Common myeloid progenitor, CD34-positive (primary cell): ENCODE measurements at places on chromosomes 6 and 20.

DNA sequence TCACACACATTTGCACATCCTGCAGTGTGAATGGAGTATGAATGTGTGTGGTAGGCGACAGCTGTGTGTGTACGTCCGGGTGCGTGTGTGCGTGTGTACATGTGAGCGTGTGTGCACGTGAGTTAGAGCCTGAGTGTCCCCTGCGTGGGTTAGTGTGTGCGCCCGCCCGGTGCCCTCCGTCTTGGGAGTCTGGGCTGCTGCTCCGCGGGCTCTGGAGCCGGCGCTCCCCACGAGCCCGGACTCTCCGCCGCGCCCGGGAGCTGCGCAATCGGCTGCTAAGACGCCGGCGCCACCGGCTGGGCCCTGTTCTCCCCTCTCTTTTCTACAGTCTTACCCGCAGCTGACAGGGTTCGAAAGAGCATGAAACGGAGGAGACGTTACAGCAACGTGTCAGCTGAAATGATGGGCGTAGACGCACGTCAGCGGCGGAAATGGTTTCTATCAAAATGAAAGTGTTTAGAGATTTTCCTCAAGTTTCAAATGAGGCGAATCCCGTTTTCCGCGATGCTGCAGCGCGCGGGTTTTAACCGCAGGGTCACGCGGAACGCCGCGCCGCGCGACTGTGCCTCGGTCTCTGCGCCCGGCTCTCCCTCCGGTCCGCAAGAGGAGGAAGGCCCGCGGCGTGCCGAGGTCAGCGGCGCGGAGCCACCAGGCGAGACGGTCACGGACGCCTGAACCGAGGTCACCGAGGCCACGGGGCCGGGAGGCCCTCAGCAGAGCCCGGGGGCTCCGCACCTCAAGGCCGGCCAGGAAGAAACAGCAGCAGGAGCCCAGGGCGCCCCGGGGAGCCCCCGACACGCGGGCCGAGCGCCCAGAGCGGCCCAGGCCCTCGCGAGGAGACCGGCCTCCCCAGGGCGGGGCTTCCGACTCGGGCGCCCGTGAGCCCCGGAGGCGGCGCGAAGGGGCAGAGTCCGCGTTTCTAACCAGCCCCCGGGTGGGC lies 95.3 kb upstream of the BHLHE23 start:
- DNase-seq = peak; percentile 72

GRCh38 chr6:132812756-132813172 lies 1.6 kb upstream of the RPS12 start:
- DNase-seq = no peak

GRCh38 chr6:30691208-30691847 lies 544 bp upstream of the NRM start:
- peak; percentile 23 for DNase-seq

DNA sequence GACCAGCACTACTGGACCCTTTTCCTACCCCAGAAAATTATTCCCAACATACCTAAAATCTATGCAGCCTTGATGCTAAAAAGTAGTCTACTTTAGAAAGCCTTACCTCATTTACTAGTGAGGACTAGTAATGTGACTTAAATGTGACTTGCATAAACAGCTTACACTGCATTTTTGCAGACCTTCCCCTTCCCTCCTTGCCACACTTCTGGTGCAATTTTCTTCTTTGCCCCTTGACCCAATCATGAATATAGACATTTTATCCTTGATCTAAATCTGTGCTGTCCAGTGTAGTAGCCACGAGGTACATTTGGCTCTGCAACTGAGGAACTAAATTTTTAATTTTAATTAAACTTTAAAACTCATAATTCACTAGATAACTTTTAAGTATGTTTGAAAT lies 7.0 kb upstream of the ZKSCAN8 start:
- no peak for DNase-seq

DNA sequence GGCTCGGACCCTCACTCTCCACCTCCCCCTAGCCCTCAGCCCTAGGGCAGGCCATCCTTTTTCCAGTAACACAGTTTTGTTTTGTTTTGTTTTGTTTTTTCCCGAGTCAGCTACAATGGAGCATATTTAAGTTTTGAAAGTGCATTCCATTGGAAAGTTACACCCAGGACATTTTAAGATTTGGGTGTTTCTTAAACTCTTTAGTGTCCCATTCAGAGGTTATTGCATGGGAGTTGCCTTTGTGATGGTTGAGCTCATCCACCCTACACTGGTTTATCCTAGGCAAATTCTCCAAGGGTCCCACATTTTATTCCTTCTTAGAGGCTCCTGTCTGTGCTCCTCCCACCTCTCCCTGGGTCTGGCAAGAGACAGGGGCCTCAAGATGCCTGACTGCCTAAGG lies 58.9 kb downstream of the THBS2 start:
- no peak for DNase-seq

GRCh38 chr6:32517654-32518445 lies 12.2 kb downstream of the HLA-DRB5 start:
- DNase-seq = no peak

GRCh38 chr20:12927489-12927888 lies 81.3 kb upstream of the SPTLC3 start:
- no peak for DNase-seq

DNA sequence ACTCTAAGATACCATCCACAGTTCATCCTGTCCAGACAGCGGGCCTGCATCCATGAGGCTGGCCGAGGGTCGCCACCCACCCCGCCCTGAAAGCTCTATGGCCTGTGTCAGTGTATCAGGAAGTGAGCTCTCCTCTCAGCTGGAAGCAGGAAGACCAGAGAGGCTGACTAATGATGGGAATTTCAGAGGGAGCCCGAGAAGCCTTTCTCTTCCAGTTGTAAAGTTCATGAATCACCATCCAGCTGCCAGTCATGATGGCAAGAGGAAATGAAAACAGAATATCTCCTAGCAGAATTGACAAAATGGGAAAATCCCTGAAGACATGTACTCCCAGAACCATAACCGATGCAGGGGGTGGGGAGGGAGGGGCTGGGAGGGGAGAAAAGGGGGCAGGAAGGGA lies 109.6 kb upstream of the RPS6KA2 start:
- no peak for DNase-seq

- no peak for DNase-seq
Measured at GRCh38 chr20:52824494-52825216, 147.5 kb upstream of the TSHZ2 start.

- DNase-seq = no peak
Measured at GRCh38 chr20:57194154-57194553, 72.3 kb downstream of the BMP7 start.

- no peak for DNase-seq
Measured at GRCh38 chr6:164057876-164058275, 643.4 kb downstream of the QKI start.

- DNase-seq = no peak
Measured at GRCh38 chr6:45350186-45350710, 22.1 kb downstream of the RUNX2 start.

DNA sequence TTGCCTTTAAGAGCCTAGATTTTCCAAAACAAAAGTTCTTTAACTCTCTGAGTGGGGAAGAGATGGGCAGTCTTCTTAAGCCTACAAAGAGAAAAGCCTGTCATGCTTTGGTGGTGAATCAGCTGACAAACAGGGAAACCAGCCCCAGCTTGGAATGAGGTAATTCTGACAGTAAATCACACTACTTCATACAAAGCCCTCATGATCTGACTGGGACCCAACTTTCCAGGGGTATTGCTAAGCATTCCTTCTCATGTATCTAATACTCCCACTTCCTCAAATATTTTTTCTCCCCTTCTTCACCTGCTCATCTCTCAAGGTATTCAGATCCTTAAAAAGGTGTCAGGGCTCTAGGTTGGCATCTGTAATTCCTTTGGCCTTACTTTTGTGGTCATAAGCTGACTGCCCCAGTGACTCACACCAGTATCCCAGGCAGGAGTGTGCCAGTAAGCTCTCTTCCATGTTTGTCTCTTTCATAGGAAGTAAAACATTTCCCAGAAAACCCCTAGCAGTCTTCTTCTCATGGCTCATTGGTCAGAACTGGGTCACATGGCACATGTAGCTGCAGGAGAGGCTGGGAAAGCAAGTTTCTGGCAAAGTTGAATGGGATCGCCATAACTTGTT lies 15.0 kb upstream of the TBC1D22B start:
- no peak for DNase-seq

GRCh38 chr6:13146442-13146841 lies 181.9 kb downstream of the TBC1D7 start:
- DNase-seq = no peak

- DNase-seq = no peak
Measured at GRCh38 chr6:169416249-169416648, 162.6 kb upstream of the THBS2 start.

GRCh38 chr6:135796643-135797305 lies 54.7 kb upstream of the PDE7B start:
- DNase-seq = no peak

DNA sequence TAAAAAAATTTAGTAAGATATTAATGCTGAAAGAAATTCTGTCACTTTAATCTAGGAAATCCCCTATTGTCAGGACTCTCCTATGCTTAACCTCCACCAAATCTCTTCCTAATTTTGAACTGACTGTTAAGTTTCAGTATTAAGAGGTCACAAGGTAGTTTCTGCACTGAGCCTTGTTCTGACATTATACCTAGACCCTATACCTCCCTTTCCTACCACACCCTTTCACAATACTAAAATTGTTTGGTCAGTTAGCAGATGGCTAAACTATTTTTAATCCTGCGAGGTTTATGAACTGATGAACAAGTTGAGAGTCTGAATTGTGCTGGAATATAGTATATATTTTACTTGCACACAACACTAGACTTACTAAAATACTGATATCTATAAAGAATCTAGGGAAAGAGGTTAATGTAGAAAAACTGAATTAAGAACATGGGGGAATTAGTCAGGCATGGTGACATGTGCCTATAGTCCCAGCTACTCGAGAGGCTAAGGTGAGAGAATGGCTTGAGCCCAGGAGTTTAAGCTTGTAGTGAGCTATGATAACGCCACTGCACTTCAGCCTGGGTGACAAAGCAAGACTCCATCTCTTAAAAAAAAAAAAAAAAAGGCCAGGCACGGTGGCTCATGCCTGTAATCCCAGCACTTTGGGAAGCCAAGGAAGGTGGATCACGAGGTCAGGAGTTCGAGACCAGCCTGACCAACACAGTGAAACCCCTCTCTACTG lies 51.5 kb downstream of the HBS1L start:
- no peak for DNase-seq

- no peak for DNase-seq
Measured at GRCh38 chr6:139862311-139862710, 487.9 kb upstream of the CITED2 start.

GRCh38 chr6:62286470-62286843 lies 432 bp upstream of the KHDRBS2 start:
- DNase-seq = no peak

DNA sequence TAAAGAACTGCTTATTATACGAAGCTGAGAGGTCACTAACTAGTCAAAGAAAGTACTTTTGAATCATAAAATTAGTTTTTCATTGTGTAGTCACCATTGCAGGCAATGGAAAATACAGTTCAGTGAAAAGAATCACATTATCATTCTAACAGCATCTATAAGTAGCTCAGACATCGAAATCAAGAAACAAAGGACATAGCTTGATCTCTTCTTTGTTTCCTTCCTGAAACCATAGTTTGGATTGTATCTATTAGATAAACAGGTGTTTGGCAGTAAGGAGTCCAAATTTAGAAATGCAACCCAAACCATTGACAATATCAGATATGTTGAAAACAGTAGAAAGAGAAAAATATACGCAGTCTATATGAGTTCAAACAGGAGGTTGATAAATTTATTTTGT lies 697.3 kb downstream of the TFAP2A start:
- DNase-seq = no peak

GRCh38 chr6:1267790-1268762 lies 43.8 kb upstream of the FOXQ1 start:
- no peak for DNase-seq

GRCh38 chr6:56437171-56437900 lies 190.0 kb upstream of the COL21A1 start:
- no peak for DNase-seq

- DNase-seq = peak; percentile 26
Measured at GRCh38 chr6:45681860-45682511, 304.3 kb upstream of the SUPT3H start.

DNA sequence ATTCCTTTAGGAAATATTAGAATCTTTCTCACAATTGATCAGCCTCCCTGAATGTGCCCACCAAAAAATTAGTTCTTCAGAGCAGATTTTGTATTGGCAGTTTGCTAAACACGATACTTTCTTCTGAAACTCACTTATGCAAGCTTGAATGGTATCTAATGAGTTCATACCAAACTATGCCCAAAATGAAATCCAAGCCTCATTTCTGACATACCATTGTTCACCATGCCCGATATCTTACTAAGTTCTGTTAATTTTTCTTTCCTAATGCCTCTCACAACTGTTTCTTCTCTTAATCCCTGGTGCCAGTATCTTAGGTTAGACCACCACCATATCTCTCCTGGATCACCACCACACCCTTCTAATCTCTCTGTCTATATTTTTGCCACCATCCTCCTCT lies 755.9 kb downstream of the KIF16B start:
- no peak for DNase-seq

GRCh38 chr20:61253640-61254511 lies 1.8 kb downstream of the CDH4 start:
- DNase-seq = peak; percentile 42

- DNase-seq = no peak
Measured at GRCh38 chr6:39083231-39083634, 31.8 kb downstream of the SAYSD1 start.

DNA sequence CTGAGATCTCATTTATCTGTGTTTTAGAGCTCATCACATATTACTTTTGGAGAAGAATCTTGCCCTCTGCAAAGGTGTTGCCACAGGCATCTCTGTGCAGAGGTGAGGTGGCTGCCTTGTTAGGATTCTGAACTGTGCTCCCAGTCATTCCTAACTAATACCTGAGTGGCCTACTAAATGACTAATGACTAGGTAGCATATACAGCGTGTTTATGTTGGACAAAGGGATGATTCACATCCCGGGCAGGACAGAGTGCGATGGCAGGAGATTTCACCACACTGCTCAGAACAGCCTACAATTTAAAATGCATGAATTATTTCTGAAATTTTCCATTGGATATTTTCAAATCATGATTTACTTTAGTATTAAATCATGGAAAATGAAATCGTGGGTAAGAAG lies 23.1 kb upstream of the CGA start:
- DNase-seq = no peak

DNA sequence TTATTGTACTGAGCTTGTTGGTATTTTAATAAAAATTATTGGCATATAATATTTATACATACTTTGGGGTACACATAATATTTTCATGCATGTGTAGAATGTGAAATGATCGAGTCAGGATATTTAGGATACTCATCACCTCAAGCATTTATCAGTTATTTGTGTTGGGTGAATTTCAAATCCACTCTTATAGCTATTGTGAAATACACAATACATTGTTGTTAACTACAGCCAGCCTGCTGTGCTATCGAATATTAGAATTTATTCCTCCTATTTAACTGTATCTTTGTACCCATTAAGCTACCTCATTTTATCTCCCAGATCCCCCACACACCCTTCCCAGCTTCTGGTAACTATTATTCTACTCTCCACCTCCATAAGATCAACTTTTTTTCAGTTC lies 14.6 kb upstream of the MICB start:
- no peak for DNase-seq
